Thoracic aorta (tissue), 2 donors: ENCODE measurements at places on chromosomes 12 and 14. TPM values are rescaled to one million over a fixed set of nuclear protein-coding genes. Genes with fewer than 3 reads are reported as not detected.

SIX6 gene
- not detected for total RNA-seq

TAS2R42 gene
- not detected for total RNA-seq

AQP6 gene
- not detected for total RNA-seq

DNA sequence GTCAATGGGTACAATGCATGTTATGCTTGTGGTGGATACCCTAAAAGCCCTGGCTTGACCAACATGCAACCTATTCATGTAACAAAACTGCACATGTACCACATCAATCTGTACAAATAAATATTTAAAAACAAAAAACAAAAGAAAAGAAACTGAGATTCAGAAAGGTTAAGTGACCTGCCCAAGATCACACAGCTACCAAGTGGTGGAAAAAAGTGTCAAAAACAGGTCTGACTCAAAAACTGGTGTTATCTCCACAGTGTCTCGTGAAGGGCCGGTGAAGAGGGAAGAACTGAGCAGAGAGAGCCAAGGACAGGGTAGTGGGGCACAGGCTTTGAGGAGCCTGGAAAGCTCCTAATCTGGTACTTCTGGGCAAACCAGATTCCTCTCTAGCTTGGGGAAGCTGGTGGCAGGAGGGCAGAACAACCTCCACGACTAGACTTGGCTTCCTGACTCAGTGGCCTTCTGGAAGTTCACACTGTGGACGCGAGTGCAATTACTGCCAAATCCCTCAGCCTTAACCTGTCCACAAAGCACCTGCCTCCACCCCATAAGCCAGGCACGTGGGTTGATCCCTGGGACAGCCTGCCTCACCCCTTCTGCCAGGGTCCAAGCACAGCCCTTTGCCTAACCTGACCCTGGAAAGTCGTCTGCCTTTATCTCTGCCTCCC is 15.6 kb downstream of the ZBTB39 start:
- no peaks in the 10 kb centered on the region for H3K4me1 ChIP-seq
- H3K4me3 ChIP-seq: no peak overlapping the region
- peaks cover 2% of the 10 kb centered on the region for H3K36me3 ChIP-seq
- DNase-seq: no peak
- no peak overlapping the region for H3K27ac ChIP-seq

DNA sequence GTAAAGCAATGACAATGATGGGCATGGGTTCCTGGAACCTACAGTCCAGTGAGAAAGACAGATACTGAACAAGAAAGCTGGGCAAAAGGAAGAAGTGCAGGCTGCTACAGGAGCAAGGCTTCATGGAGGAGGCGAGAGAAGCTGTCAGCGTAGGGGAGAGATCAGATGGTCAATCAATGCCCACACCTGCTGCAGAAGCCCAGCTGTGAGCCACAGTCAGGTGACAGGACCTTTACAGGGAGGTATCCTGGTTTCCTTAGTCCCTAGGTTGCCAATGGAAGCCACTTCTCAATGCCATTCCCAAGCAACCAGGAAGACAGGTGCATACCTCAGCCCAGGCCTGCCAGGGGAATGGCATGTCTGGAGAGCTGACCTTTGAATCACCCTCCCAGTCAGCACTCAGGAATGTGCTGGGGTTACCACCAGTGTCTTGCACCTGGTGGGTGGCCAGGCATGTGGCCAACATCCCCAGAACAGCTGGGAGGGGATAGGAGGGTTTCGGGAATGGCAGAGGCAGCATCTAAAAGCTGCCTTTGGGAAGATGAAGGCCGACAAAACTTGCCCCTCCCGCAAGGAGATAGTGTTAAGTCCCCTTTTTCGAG is 170.3 kb downstream of the TTC7B start:
- DNase-seq: no peak
- H3K36me3 ChIP-seq: no peaks in the 10 kb centered on the region
- no peaks in the 10 kb centered on the region for H3K27me3 ChIP-seq
- H3K27ac ChIP-seq: no peak overlapping the region

DNA sequence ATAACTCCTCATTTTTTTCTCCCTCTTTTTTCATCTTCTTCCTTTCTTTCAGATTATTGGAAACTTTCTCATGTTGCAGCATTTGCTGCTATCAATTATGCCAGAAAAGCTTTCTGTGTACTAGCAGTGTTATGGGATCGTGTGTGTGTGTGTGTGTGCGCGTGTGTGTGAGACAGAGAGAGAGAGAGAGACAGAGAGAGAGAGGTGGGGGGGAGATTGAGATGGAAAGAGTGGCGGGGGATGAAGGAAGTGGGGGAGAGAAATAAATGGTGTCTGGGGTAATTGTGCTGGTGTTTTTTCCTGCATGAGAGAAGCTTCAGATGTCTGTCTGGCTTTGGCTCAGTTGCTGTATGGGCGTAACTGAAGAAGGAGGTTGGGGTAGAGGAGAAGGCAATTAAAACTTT is 268.9 kb downstream of the RAD51B start:
- no peaks in the 10 kb centered on the region for H3K36me3 ChIP-seq
- DNase-seq: no peak
- H3K4me3 ChIP-seq: no peak overlapping the region
- H3K27ac ChIP-seq: no peak overlapping the region
- H3K27me3 ChIP-seq: no peaks in the 10 kb centered on the region

DNA sequence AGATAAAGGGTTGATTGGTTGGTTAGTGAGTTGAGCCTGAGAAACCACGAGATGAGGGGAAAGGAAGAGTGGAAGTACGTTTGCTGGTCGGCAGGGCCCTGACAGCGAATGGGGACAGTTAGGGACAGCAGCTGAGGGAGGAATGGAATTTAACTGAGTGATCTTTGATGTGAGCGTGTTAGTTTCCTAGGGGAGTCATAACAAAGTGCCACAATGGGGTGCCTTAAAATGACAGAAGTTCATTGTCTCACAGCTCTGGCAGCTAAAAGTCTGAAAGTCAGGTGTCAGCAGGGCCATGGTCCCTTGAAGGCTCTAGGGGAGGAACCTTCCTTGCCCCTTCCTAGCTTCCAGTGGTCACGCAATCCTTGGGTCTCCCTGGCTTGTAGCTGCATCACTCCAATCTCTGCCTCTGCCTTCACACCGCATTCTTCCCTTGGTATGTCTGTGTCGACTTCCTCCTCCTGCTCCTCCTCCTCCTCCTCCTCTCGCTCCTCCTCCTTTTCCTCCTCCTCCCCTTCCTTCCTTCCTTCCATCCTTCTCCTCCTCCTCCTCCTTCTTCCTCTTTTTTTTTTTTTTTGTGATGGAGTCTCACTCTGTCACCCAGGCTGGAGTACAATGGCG is 26.0 kb upstream of the RIN3 start:
- no peaks in the 10 kb centered on the region for H3K4me1 ChIP-seq
- H3K36me3 ChIP-seq: no peaks in the 10 kb centered on the region
- H3K27me3 ChIP-seq: no peaks in the 10 kb centered on the region
- no peak overlapping the region for H3K27ac ChIP-seq

DNA sequence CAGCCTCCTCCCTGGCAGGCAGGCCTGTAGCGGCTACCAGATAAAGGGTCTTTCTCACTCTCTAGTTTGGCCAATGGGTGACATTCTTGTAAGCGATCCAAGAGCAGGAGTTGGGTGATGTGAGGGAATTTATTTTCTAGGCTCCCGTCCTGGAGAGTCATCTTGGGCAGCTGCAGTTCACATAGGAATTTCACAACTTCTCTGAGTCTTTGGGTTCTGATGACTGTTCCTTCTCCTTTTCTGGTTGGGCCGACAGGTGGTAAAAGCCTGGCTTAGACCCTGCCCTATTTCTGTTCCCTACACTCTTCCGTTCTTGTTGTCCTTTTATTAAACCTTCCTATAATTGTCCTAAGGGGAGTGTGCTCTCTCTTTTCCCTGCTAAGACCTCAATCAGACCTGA is 42.6 kb upstream of the POC1B start:
- H3K36me3 ChIP-seq: no peaks in the 10 kb centered on the region
- H3K4me3 ChIP-seq: no peak overlapping the region
- no peak overlapping the region for H3K27ac ChIP-seq
- no peak for DNase-seq

- no peaks in the 10 kb centered on the region for H3K4me1 ChIP-seq
- no peak overlapping the region for H3K27ac ChIP-seq
- H3K36me3 ChIP-seq: no peaks in the 10 kb centered on the region
- H3K4me3 ChIP-seq: no peak overlapping the region
- H3K27me3 ChIP-seq: no peaks in the 10 kb centered on the region
These were observed 349.7 kb downstream of the NRXN3 start for GRCh38 chr14:78519863-78520262.
